ENCODE measurements at places on chromosomes 7 and 10.
A peak's percentile ranks its signal among the peaks of the same experiment; 100 is the strongest.

GRCh38 chr10:47261121-47261520, 38.9 kb upstream of the GDF10 start:
- peak; percentile 49 for DNase-seq

- DNase-seq, result no peak
These were observed 23.4 kb downstream of the PYROXD2 start for GRCh38 chr10:98391578-98391991.

DNA sequence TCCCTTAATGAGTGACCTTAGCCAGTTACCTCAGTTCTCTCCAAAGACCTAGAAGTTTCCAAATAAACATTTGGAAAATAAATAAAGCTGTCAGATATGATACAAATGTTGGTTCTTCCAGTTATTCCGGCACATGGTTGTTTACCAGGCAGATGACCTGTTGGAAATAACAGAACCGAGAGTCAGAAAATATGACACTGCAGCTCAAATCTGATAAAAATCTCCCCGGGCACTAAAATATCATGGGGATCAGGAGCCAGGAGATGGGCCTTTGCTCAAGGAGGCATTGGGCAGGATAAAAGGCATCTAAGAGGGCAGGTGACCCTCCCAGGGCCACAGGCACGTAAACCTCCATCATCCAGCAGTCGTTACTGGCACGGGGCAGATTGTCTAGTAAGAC, 164.0 kb upstream of the LYZL1 start:
- DNase-seq, result no peak

GRCh38 chr10:15316145-15316544, 54.9 kb downstream of the FAM171A1 start:
- no peak for DNase-seq
